ENCODE measurements at places on chromosomes 12 and 14.

GRCh38 chr12:98578821-98579220 is 14.7 kb upstream of the SLC25A3 start:
- DNase-seq, result peak; percentile 92

- no peak for DNase-seq
These were observed 1715.0 kb upstream of the FLRT2 start for GRCh38 chr14:83814896-83815295.

GRCh38 chr12:122932207-122932606 is 34.1 kb downstream of the ABCB9 start:
- no peak for DNase-seq

- DNase-seq, result no peak
These were observed 86.5 kb upstream of the FOXN3 start for GRCh38 chr14:89503431-89503996.

DNA sequence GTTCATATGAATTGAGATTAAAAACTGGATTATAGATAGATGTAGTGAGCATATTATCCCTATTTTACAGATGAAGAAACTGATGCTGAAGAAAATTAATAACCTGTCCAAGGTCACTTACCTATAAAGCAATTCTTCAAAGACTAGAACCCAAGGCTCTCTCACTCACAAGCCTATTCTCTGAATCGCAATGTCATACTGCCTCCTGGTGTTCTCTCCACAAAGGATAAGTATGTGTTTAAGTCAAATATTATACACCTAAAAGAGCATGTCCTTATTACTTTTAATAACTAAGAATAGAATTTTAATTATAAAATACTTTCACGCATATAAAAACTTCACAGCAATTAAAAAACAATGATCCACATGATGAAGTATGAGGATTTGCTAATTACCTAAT is 721.3 kb upstream of the USP15 start:
- DNase-seq, result no peak

DNA sequence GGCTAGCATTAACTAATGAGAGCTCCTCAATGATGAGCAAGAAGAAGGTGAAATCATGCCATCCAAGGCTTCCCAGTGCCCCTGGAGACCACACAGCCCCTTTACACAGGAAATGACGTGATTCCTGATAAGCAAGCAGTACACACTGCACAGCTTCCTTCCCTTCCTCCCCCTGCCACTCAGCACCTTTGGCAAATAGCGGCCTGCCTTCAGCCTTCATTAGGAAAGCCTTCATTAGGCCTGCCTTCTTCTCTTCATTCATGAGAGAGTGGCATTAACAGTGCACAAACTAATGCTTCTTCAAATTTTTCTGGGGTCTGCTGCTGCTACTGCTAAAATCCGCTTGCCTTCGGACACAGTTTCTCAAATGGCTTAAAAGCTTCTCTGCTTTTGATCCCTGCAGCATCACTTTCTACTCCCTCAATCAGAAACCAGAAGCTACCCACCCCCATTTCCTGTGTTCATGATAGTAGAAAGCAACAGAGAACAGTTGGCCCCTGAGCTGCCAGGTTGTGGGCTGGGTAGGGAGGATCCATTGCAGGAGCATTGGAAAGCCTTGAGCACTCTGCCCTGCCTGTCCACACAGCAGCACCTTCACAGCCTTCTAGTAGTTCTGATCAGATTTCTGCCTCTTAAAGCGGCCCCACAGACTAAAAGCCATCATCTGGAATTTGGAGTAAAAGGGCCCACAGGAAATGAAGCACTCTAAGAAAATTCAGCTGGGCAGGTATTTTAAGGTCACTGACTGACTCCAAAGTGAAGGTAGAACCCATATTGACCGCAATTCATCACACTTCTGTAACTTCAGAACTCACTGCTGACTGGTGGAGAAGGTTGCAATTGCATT is 103.8 kb upstream of the ETV6 start:
- no peak for DNase-seq

DNA sequence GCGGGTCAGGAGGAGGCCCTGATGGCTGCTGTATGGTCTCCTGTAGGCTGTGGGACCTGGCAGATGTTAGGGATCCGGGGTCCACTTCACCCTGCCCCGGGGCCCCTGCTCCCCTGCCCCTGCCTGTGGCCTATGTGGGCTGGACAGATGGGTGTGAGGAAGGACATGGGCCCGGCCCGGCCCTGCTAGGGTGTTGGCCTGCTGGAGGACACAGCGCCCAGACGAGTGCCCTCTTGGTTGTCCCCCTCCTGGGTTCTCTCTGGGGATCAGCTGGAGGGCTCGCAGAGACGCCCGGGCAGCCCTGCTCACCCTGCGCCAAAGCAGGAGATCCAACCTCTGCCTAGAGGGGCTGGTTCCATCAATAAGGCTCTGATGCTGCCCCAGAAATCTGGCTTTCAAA is 36.2 kb downstream of the BEGAIN start:
- DNase-seq, result no peak

DNA sequence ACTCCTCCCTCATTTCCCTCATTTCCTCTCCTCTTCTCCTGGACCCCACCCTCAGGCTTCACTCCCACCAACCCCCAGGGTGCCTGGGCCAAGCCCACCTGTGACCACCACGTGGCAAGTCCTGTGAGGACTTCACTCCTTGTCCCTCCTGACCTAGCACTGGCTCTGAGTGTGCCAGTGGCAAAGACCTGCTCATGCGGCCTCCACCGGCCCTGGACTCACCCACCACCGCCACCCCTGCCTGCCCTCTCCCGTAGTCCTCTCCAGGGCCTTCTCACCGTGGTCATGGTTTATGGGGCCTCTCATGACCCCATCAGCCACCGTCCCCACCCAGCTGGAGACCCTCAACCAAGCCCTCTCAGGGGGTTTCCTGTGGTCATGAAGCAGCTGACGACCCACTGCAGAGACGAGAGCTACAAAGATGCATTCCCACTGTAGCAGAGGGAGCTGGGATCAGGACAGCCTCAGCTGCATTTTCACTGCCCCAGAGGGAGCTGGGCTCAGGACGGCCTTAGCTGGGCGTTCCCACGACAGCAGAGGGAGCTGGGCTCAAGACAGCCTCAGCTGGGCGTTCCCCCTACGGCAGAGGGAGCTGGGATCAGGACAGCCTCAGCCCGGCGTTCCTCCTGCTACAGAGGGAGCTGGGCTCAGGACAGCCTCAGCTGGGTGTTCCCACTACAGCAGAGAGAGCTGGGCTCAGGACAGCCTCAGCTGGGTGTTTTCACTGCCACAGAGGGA is 3.2 kb upstream of the C14orf180 start:
- peak; percentile 53 for DNase-seq

DNA sequence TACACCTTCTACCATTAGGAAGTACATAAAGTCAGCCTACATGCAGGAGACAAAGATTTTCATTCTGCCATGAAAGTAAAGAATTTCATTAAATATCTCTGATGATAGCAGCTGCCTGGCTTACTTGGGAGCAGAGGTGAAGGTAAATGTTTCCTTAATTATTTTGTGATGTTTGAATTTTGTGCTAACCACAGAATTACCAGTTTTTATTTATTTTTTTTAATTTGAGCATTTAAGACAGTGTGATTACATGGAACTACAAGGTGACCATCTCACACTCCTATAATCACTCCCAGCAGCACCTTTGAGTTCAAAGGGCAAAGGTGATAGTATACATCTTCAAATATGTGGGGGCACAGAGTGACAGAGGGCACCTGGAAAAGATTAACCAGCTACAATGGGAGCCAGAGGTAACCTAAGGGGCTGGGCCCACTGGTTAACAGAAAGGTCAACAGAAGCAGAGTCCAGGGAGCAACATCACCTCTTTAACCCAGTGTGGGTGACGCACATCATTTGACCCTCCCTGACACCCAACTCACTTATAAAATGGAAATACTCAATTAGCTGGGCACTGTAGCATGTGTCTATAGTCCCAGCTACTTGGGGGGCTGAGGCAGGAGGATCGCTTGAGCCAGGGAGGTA is 65.0 kb downstream of the GCH1 start:
- DNase-seq, result peak; percentile 69

GRCh38 chr12:62522984-62523383 is 56.4 kb downstream of the MON2 start:
- no peak for DNase-seq

DNA sequence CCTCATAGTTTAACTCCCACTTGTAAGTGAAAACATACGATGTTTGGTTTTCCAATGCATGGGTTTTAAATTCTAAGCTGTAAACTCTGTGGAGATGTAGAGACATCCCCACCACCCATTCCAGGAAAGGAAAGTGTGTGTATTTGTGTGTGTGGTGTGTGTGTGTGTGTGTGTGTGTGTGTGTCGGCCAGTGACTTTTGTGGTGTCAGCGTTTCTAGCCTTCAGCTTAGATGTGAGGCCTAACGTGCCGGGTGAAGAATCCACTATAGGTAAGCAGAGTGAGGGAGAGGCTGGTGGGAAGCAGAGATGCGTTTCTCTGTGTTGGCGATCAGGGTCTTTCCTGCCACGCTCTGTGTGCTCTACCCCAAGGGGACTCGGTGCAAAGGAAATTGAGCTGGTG is 93.0 kb downstream of the SLC24A4 start:
- DNase-seq, result no peak

- DNase-seq, result no peak
These were observed 6.3 kb downstream of the CAND1 start for GRCh38 chr12:67275380-67275913.

- DNase-seq, result no peak
These were observed 379.8 kb downstream of the FUT8 start for GRCh38 chr14:65792208-65792905.

GRCh38 chr14:73153272-73153671 is 17.0 kb downstream of the PSEN1 start:
- no peak for DNase-seq

DNA sequence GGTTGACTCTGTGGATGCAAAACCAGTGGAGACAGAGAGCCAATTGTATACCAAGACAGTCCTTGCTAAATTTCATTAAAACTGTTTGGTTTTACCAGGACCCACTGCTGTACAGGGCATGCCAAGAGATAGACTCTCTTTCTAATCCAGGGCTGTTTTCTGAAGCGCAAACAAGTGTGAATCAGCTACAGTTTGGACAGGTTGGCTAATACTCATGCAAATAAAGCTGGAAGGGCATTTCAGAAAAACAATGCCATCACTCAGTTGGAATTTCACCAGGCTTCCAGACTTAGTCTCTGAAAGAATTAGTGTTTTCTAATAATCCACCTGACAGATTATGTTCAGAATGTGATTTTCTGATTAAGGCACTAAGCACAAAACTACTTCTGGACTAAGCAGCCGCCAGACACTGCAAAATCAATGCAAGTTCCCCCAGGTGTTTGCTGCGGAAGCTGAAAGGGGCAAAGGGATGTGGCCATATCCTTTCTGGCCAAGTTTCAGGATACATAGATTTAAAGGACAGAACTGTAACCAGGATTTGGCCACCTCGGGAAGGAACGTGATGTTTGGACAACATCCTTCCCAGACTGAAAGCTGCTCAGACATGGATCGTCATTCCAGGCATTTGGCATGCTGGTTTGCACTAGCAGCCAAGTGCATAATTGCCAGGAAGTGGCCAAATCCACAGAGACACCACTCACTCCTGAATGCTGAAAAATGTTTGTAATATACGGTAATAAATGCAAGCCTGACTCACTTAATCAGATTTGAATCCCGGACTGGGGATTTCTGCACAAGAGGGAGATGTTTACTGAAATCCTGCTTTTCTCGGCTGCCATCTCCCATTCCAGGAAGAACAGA is 32.0 kb upstream of the CDKN3 start:
- no peak for DNase-seq

DNA sequence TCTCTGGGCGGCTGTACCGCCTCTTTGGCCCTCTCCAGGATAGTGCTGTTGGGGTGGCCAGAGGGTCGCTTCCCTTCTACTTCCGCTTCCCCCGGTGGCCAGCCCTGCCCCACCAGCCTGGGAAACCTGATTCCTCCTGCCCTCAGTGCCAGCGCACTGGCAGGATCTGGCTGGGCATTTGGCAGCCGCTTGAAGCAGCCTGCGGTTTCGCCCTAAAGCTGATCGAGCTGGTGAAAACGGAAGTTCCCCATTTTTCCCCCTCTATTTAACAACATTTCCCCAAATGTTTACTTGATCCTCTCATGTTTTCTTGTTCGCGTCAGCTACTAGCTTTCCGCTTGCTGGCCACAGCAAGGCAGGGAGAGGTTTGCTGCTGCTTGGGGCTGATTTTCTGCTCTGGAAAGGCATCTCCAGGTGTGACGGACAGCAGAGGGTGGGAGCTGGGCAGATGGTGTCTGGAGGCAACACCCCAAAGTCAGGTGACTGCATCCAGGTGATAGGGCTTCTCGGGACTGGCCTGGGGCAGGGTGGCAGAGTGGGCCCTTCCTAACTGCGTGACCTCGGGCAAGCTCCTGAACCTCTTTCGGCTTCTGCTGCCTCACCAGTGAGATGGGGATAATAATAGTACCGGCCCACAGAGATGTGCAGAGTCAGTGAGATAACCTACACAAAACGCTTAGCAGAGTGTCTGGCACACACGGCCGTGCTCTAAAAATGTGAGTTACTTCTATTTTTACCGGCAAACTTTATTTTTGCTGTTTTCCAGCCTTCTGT is 53.1 kb downstream of the TSPAN9 start:
- DNase-seq, result no peak

- no peak for DNase-seq
These were observed 86.8 kb downstream of the PDE3A start for GRCh38 chr12:20455001-20455706.

GRCh38 chr12:85322715-85323114 is 42.7 kb downstream of the ALX1 start:
- no peak for DNase-seq

Data from large intestine (tissue), 12 donors.